ENCODE measurements at places on chromosomes 16 and 17.

- no peak for DNase-seq
Observed at GRCh38 chr17:60333628-60334031, 58.3 kb downstream of the USP32 start.

DNA sequence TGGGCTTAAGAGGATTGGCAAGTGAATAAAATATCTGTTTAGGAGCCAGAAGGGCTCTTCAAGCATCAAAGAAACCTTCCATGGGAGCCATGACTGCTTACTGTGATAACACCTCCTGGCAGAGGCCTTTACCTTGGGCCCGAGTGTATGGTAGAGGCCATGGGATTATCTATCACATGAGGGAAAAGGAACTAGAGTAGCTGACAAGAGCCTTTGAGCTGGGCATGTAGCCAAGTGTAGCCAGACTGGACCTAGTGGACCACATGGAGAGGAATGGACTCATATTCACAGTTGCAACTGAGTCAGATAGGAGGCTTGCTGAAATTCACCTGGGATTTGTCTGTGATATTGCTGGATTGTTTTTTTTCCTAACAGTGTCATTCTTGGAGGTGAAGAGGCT is 276.0 kb upstream of the ZFHX3 start:
- no peak for DNase-seq

DNA sequence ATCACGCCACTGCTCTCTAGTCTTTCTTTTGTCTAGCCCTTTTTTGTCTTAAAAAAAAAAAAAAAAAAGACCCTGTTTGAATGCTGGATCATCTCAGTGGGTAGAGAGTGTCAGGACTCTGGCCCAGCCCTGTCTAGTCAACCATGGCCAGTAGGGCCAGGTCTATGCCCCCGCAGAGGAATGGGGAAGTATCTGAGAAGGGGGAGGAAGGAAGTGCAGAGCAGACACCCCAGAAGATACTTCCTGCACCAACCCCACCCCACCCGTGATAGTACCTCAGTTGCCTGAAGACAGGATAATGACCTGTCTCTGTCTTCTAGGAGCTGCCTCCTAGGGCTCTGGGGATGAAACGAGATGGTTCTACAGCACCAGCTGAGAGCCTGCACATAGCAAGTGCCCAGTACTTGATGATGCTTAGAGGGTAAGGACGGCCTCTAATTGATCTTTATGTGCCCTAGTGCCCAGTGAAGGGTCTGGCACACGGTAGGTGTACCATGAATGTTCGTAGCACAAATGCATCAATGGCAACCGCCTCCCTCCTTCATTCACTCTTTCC is 55.4 kb downstream of the ABAT start:
- no peak for DNase-seq

DNA sequence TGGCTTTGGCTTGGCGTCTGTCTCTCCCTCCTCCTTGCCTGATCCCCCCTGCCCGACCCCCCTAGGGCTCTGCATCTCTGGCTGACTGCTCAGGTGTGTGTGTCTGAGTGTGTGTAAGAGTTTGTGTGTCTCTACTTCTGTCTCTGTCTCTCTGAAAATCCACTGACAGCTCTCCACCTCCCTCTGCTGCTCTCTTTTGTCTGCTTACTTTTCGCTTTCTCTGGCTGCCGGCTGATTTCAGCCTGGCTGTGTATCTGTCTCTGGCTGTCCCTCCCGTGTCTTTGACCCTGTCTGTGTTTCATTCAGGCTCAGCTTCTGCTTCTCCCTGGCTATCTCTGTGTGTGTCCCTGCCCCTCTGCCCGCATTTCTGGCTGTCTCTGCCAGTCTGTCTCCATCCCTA is 3.8 kb upstream of the SPEM1 start:
- no peak for DNase-seq

DNA sequence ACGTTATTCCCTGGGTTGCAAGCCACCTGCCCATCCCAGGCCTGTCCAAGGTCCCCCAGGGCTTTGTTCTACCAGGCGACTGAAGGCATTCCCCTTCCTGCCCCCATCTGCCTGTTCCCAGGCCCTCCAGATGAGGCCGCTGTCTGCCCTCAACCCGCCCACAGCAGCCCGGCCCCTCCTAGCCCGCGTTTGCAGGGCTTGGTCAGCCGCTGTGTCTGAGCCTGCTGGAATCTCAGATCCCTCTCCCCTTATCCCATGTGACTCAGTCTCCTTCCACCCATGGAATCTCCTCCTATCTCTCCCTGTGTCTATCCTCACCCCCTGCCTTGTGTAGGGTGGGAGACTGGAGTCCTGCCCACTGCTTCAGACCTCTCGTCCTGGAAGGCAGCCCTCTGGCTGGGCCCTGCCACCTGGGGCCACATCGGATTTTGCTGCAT is 186.0 kb upstream of the TNRC6C start:
- peak; percentile 25 for DNase-seq

GRCh38 chr16:61465285-61465684 is 571.0 kb downstream of the CDH8 start:
- DNase-seq, result no peak

DNA sequence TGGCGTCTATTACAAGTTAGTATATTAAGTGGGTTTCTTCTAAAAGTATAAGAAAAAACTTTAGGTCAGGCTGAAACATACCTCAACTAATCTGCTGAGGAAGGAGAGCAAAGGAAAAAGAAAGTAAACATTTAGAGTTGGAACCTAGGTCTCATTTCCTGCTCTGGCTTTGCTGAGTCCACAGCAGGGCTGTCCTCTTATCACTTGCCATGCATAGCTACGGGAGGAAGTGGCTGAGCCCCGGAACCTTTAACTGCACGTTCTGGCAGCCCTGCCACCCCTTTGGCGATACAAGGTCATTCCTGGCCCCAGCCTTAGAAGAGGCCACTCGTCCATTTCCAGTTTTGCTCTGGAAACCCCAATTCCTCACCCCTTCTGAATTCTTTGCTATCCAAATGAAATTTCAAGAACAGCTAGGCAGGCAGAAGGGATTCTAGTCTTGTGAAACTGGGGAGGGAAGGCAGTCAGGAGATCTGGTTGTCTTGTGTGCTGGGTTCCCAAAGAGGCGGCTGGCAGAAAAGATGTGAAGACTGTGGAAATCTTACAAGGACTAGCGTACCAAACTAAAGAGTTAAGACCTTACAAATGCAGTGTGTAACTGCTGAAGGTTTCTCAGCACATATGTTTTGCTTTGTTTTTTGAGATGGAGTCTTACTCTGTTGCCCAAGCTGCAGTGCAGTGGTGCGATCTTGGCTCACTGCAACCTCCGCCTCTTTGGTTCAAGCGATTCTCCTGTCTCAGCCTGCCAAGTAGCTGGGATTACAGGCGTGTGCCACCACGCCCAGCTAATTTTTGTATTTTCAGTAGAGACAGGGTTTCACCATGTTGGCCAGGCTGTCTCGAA is 19.1 kb downstream of the WIPI1 start:
- no peak for DNase-seq

DNA sequence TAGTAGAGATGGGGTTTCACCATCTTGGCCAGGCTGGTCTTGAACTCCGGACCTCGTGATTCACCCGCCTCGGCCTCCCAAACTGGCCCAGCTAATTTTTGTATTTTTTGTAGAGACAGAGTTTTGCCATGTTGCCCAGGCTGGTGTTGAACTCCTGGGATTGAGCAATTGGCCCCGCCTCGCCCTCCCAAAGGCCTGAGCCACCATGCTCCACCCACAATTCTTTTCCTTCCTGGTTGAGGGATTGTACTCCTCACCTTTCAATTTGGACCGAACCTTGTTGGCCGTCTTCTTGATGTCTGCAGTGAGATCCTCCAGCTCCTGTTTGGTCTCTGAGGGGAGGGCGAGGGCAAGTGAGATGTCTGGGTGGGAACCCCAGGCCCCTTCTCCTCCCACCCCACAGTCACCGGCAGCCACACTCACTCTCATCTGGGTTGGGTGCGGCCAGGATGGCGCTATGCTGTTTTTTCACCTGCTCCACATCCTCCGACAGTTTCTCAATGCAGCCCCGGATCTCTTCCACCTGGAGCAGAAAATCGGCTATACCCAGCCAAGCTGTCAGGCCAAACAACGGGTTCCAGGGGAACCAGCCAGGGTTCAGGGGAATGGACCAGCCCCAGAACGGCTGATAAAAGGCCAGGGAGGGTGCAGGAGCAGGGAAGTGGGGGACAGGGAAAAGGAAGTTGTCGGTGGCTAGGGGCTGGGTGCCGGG is 9.6 kb downstream of the STX1B start:
- DNase-seq, result no peak

- peak; percentile 33 for DNase-seq
Observed at GRCh38 chr16:1772362-1772907, at the start of gene EME2. EME2 (plus strand) TSS chr16:1772810; CDS start chr16:1773228, 418 bp downstream.

- DNase-seq, result no peak
Observed at GRCh38 chr17:42365136-42365535, 23.1 kb downstream of the STAT3 start.

GRCh38 chr17:77864234-77865111 is 94.0 kb upstream of the TNRC6C start:
- DNase-seq, result no peak

- DNase-seq, result no peak
Observed at GRCh38 chr17:77369544-77369971, 228.8 kb downstream of the SEC14L1 start.

DNA sequence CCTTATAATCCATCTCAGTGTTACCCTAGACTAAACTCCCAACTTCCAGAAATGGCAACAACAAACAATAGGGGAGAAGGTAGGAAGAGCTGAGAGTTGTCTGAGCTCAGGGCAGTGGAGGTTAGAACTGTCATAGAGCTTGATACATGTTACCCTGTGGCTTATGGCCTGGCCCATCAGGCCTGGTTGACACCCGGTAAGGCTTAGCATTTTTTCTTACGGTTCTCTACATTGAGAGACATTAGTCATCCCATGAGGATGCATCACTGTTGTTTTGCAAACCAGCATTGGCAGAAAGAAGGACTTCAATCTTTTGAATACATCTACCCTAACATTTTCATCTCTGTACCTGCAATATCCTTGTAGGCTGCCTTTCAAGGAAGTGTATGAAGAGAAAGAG is 226.6 kb downstream of the PHKB start:
- DNase-seq, result no peak

- DNase-seq, result no peak
Observed at GRCh38 chr17:41287050-41287449, 11.6 kb downstream of the KRTAP9-7 start.

- DNase-seq, result peak; percentile 30
Observed at GRCh38 chr17:18033442-18034099, 5.4 kb downstream of the ATPAF2 start.

GRCh38 chr17:36468903-36469635 is 17.4 kb upstream of the ZNHIT3 start:
- no peak for DNase-seq

DNA sequence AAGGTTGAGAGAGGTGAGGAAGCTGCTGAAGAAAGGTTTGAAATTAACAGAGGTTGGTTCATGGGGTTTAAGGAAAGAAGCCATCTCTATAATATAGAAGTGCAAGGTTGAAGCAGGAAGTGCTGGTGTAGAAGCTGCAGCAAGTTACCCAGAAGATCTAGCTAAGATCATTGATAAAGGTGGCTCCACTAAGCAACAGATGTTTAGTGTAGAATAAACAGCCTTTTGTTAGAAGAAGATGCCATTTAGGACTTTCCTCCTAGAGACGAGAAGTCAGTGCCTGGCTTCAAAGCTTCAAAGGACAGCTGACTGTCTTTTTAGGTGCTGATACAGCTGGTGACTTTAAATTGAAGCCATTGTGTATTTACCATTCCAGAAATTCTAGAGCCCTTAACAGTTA is 29.3 kb downstream of the GOSR1 start:
- no peak for DNase-seq

- DNase-seq, result no peak
Observed at GRCh38 chr17:32631341-32632096, 144.7 kb downstream of the CDK5R1 start.

DNA sequence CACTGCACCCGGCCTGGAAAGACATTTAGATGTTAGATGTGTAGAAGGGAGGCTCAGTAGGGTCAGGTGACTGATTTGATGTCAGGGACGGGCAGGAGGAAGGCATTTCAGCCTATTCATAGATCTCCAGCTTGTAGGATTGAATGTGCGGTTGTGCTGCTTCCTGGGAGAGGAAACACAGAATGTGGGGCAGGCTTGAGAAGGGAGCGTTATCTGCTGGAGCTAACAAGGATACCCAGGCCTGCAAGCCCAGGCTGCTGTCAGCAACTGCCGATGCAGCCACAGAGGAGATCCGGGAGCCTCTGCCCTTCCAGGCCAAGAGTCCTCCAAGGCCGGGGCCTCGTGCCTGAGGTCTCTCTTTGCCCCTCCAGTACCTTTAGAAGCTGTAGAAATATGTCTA is 205.6 kb downstream of the SPECC1 start:
- no peak for DNase-seq

DNA sequence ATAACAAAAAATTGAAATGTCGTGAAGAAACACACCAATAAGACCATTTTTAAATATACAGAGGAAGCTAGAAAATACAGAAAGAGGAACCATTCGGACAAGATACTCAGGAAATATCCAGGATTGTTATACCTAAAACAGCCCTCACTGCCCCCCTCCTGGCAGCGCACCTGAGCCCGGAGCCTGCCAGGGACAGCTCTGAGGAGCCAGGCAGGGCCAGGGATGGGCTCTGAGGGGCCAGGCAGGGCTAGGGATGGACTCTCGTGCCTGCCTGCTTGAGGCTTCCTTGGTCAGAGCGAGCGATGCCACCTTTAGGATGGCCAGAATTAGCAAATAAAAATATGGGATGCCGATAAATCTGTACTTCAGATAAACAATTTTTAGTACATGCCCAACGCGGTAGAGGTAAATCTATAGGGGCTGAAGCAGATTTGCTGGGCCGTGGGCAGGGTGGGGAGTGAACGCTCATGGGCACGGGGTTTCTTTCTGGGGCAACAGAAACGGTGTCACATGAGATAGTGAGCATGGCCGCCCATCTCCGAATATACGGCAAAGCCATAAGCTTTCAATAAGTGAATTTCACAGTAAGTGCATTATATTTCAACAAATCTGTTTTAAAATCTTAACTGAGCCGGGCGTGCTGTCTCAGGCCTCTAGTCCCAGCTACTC is 18.2 kb upstream of the CSNK1D start:
- DNase-seq, result no peak

GRCh38 chr17:71762526-71762925 is 358.3 kb upstream of the SOX9 start:
- DNase-seq, result no peak

DNA sequence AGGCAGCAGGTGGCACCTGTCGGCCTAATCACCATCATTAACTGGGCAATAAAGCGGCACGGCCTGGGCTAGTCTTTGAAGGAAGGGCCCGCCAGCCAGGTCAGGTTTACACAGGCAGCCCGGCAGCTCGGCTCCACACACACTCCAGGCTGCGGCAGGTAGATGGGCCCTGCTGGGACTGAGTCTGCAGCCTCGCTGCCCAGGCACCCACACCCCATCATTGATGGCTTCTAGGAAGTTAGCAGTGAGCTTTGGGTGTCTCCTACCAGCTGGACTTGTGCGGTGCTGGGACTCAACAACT is 6.8 kb upstream of the FOXN1 start:
- DNase-seq, result no peak

- no peak for DNase-seq
Observed at GRCh38 chr16:19166500-19166899, 1.5 kb upstream of the SYT17 start.

GRCh38 chr16:30896261-30896888 is at the start of gene CTF1:
CTF1 (plus strand) TSS chr16:30896614; CDS start chr16:30896644, 30 bp downstream.
- DNase-seq, result no peak
